NCI-H524 treated with DMSO at 0.1 percent for 48 hours (cell line): ENCODE measurements at places on chromosomes 6 and 20.

DNA sequence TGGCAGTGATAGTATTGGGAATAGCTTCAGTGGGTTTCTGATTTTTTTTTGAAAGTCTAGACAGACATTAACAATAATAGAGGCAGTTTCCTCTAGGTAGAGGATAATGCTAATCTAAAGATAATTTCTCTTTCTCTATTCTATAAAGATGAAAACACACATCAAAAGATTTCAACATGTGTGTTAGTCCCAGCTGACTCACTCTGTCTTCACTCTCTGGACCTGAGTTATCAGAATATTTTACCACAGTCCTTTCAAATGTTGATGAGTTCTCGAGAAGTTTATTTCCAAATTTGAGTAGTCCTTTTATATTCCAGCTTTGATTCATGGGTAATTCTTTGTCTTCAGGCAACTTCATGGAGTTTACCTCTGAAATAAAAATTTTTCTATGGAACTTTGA is 17.1 kb downstream of the RPRD1B start:
- no peak for DNase-seq

DNA sequence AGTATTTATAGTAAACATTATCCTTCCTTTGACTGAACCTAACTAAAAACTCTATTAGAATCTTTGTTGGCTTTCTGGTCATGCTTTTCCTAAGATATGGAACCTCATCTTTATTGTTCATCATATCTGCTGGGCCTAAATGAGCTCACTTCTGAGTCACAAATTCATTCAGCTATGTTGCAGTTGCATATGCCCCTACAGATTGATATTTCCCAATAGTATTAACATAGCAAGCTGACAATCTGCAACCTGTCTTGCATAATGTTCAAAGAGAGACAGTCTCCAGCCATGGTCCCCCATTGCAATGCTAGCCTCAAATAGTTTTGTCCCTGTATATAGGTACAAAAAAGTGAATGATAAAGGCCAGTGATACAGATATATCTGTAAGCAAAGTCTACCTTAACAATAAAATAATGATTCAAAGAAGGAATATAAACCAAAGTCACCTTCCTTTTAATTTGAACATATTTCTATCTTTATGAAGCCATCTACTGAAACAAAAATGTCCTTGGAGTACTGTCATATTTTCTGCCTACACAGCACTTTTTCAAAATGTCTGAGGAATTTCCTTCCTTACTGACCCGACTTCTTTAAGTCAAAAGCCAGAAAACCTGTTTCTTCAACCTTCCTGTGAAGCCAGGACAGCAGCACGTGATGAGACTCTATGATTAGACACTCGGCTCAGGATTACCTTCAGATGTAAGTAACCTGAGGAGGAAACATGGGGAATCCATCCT is 140.7 kb downstream of the UBE3D start:
- no peak for DNase-seq

DNA sequence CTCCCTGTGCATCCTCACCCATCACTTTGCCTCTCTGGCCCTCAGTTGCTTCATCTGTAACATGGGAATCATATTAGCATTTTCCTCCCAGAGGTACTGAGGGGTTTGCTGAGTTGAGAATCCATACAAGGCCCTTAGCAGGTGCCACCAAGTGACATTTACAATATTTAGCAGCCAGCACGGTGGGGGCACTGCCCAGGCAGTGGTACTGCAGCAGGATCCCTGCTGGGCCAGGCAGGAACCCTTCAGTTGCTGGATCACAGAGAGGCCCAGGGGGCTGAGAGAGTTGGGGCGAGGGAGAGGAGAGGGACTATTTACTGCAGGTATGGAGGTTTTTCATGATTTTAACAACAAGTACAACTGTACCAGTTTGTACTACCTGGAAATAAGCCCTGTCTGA is 65.9 kb downstream of the CDH22 start:
- no peak for DNase-seq

- no peak for DNase-seq
Observed at GRCh38 chr20:63855363-63856097, 5.8 kb upstream of the ABHD16B start.

DNA sequence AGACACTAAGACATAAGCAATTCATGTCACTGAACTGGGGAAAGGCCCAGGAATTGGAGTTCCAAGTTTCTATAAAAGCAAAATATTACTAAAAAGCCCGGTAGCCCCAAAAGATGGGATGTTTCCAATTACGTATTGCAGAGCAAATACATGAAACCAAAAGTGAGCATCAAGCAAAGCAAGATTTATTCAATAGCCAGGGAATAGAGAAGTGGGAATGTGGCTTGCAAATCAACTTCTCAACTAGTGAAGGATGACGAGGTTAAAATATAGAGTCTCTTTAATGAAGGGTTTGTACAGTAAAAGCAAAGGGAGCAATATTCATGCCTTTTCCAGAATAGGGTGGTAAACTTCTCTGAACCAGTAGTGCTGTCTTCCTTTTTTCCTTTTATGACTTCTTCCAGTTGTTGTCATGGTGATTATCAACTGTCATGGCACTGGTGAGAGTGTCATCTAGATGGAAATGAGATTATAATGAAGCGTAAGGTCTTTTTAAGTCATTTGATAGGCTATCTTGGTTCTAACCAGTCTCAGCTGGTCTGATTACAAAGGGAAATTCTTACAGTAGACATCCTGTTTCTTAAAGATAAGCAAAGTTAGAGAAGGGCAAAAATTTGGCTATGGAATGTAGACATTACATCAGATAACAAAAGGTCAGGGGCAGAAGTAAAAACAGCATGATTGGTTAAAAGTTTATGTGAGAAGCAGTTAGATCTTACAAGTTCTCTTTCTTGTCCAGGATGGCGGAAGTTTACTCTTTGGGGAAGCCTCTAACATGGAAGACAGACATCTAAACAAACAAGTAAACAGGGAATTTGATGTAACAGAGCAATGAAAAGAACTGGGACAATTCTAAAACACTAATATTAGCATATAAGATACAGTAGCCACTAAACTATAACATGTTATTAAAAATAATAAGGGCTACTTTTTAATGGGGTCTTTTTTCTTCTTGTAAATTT is 96.9 kb downstream of the TBX18 start:
- DNase-seq = no peak

- no peak for DNase-seq
Observed at GRCh38 chr6:69933239-69933638, 66.9 kb downstream of the COL19A1 start.

- no peak for DNase-seq
Observed at GRCh38 chr6:42929821-42930360, 611 bp downstream of the CNPY3 start.

DNA sequence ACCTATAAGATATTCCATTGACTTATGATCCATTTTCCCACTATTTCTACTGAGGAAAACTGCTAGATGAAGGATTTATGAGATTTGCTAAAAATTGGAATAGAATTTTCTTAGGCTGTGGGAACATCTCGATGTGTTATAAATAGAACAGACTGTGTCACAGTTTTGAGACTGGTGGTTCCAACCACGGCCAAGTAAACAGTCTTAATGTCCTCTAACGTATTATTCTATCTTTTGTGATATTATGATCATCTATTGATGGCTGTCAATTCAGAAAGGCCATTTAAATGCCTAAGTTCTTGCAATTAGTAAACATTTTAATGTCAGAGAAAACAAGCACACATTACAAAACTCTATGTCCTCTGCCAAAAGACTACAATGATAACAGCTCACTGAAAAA is 71.5 kb upstream of the PLN start:
- no peak for DNase-seq

DNA sequence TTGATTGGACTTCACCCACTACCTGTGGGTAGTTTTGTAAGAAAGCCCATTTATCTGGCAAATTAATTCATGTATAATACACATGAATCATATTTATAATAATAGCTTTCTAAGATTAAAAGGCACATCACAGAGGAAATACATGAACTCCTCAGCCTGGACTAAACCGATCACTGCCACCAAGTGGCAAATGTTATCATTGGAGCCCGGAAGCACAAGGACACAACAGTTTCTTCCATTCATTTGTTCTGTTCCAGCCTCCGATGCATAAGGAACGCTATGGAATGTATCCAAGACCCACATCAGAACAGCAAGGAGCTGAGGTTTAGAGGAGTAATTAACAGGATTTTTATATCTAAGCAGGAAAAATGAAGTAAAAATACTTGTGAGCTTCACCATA is 13.9 kb upstream of the IPCEF1 start:
- DNase-seq = no peak

DNA sequence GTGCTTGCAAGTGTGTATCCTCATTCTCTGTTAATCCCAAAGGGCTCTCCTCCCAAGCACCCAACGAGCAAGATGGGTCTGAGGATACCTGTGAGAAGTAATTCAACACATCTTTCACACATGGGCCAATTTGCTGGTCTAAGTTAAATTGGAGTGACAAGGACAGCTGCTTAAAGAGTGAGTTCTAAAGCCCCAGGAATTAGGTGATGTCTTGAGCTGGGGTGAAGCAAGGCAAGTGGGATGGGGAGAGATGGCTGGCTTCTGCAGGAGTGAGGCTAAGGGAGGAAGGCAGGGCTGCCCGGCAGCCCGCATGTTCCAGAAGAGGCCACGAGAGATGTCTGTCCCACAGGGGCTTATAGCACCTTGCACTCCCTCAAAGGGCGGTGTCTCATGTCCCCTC is 288.5 kb downstream of the CDH26 start:
- DNase-seq = no peak

DNA sequence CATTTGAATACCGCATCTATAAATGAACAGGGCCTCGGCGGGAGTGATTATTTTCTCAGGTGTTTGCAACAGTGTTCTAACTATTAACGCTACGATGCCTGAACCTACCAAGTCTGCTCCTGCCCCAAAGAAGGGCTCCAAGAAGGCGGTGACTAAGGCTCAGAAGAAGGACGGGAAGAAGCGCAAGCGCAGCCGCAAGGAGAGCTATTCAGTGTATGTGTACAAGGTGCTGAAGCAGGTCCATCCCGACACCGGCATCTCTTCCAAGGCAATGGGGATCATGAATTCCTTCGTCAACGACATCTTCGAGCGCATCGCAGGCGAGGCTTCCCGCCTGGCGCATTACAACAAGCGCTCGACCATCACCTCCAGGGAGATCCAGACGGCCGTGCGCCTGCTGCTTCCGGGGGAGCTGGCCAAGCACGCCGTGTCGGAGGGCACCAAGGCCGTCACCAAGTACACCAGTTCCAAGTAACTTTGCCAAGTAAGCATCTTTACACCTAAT is 70.9 kb downstream of the HFE start:
- no peak for DNase-seq

DNA sequence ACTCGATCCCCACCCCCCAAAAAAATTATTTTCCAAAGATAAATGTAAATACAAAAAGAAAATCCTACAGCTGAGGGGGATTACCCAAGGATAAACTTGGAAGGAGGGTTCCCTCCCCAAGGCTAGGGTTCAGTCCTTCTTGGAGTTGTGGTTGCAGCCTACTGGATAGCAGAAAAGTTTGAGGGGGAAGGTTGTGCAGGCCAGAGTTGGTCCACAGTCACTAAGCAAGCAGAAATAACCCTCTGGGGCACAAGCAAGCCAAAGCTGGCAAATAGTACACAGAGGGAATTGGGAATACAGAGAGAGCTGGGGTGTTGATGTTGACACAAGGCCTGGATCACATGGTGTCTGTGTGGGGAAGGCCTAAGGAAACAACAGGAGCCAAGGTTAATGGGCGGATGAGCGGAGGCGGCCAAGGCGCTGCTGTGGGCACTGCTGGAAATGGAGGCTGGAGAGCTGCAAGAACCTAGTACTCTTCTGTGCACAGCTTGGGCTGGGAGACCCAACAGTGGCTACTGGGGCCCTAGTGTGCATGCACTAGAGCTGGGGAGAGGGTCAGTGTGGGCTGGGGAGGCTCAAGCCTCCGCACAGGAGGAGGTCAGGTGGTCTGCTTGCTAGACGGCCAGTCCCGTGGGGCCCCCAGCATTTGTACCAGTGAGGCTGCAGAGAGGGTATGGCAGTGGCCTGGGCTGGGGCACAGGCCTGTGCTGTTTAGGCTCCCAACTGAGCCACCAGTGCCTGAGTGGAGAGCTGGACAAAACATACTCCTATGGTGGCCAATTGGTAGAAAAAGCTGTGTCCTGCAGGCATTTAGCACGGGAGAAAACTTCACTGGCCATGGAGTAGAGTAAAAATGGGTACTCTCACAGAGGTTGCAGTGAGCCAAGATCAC is 5.5 kb upstream of the SNRPB start:
- DNase-seq = no peak

- DNase-seq = no peak
Observed at GRCh38 chr6:68689910-68690309, 54.8 kb downstream of the ADGRB3 start.

DNA sequence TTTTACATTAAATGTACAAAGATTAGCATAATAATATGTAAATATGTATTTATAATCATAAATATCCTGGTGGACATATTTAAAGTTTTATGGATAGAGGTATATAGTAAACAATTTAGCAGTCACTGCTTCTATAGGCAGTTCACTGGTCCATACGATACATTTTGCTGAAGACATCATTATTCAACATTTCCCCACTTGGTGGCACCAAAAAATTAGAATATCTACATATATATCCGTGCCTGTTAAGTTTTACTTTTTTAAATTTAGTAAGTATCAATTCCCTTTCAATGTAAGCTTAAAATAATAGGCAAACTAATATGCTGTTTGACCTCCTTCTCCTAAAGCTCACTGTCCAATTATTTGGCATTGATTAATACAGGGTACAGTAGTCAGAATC is 64.2 kb downstream of the LMBRD1 start:
- DNase-seq = no peak

GRCh38 chr20:36274181-36274841 is 31.8 kb upstream of the DLGAP4 start:
- no peak for DNase-seq

- no peak for DNase-seq
Observed at GRCh38 chr6:46655803-46656202, 3.0 kb downstream of the SLC25A27 start.

GRCh38 chr20:63969838-63970713 is at the start of gene ZNF512B:
Gene ZNF512B (minus strand): TSS chr20:63969930. CDS start chr20:63967950, 1,980 bp downstream.
- no peak for DNase-seq

DNA sequence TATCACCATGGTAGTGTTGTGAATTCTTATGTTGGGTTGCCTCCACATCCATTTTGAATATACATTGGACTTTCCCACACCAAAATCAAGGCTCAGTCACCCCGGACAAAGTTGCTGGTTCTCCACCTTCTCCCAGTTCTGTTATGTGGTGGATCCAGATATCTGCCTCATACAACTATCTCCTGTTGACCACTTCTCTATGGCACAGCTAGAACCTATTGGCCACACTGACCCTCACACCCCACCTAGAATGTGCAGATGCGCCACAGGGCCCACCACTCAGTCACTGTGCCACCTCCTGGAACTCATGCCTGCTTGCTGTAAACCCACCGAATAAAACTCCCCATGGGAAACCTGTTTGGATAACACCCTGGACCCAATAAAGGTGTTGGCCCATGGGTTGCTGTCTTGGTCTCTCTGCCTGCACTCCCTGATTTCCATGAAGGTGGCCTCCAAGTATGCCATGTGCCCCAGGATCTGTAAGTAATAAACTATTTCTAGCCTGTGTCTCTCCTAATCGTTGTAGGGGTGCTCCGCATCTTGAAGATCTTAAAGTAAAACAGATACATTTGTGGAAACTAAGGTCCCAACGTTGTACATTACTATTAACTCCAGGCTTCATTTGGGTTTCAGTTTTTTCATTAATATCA is 7.2 kb upstream of the NQO2 start:
- DNase-seq = no peak

GRCh38 chr6:11835065-11835464 is 56.5 kb upstream of the ADTRP start:
- DNase-seq = no peak

GRCh38 chr6:108638993-108639392 is 78.3 kb downstream of the FOXO3 start:
- no peak for DNase-seq

GRCh38 chr20:64145458-64146300 is 18.6 kb upstream of the MYT1 start:
- DNase-seq = no peak
